Esophagus muscularis mucosa (tissue), 4 donors: ENCODE measurements at places on chromosomes 3 and 15. TPM values are rescaled to one million over a fixed set of nuclear protein-coding genes. Genes with fewer than 3 reads are reported as not detected.

DNA sequence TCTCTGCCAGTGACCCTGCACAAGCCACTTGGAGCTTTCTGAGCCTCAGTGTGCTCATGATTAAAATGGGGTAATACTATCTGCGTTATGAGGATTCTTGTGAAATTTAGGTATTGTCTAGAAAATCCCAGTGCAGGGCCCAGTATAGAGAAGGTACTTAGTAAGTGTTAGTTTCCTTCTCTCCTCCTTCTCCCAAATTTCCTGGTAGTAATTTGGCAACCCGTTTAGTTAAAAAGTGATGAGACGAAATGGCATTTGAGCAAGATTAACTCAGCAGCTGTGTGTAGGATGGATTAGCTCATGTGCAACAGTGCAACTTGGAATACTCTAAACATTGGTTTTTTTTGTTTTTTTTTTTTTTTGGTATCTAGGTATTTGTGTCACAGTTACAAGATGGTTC is 84.6 kb downstream of the SLCO3A1 start:
- H3K4me3 ChIP-seq, result no peak overlapping the region
- no peaks in the 10 kb centered on the region for H3K36me3 ChIP-seq
- H3K4me1 ChIP-seq, result peaks cover 41% of the 10 kb centered on the region
- H3K27ac ChIP-seq, result no peak overlapping the region
- H3K27me3 ChIP-seq, result no peaks in the 10 kb centered on the region

DNA sequence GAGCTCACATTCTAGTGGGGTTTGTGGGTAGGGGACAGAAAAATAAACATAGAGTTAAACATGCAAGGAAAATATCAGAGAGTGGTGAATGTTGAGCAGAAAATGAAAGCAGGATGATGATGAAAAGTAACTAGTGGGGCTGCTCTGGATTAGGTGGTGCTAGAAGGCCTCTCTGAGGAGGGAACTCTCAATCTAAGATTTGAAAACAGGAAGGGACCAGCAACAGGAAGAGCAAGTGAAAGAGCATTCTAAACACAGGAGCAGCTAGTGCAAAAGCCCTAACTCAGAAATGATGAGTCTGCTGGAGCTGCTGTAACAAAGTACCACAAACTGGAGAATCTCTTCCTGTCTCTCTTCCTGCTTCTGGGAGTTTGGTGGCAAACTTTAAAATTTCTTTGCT is 468.6 kb upstream of the AGTR1 start:
- no peaks in the 10 kb centered on the region for H3K36me3 ChIP-seq
- H3K4me1 ChIP-seq, result no peaks in the 10 kb centered on the region
- no peak overlapping the region for H3K27ac ChIP-seq
- H3K27me3 ChIP-seq, result no peaks in the 10 kb centered on the region

DNA sequence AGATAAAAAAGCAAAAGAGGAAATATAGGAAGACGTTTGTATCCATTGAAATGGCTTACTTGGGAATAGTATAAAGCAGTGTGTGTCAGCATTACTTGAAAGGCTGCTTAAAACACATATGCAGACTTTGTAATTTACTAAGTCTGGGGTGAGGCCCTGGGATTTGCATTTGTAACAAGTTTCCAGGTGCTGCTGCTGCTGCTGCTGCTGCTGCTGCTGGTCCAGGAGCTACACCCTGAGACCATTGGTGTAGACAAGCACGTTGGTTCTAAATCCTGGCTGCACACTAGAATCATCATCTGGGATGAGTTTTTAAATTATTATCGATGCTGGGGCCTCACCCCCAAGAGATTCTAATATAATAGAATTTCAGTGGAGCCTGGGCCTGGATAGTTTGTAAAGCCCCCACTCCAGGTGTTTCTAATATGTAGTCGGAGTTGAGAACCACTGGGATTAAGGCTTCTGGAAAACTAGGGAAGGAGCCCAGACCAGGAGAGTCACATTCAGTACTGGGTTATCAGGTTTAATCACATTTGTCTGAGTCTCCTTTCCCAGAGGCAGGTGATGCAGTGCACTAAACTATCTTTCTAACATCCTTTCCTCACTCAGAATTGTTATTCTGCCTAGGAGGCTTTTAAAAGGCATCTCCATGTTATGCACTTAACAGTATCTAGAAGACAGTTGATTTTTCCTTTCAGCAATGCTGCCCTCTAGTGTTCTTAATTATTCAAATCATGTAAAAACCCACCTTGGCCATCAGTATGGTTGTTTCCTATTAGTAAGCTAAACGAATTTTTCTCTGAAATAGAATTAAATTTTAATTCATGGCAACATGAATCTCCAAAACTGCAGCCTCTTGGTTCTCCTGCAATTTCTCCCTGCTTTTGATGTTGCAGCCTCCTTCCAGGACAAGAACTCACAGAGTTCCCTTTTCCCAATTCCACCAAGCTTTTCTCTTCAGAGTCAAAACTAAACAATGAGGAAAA is 45.4 kb downstream of the SSR3 start:
- H3K4me1 ChIP-seq, result peaks cover 4% of the 10 kb centered on the region
- no peak overlapping the region for H3K27ac ChIP-seq
- no peaks in the 10 kb centered on the region for H3K36me3 ChIP-seq
- H3K4me3 ChIP-seq, result no peak overlapping the region
- DNase-seq, result no peak

Gene TTLL13
- not detected for total RNA-seq

DNA sequence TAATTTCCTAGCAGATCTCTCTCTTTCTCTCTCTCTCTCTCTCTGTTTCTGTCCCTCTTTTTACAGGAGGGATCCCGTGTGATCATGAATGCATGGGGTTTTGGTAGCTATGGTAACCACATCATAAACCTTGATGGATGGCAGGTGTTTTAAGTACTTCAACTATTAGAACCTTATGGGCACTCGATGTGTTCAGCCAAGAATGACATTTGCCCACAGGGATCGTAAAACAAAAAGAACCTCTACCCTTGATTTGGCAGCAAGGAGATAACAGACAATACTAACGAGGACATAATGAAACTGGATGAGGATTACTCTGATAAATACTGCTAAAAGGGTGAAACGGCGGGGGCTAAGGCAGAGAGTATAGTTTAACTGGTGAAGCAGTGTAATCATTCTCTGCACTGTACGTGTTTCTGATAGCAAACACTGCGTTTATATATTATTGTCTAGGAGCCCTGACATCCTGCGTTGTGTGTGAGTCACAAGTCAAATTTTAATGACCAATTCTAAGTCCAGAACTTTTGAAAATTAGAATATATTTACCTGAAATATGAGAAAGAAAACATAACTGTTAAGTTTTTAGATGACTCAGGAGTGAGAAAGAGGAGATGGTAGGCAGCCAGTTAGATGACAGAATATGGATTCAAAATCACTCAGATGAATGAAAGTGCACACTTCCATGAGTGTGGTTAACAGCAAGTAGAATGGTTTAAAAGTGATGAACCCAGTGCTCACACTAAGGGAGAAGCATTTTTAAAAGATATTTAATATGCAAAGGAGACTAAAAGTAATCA is 80.3 kb downstream of the OTOL1 start:
- no peak overlapping the region for H3K27ac ChIP-seq
- no peak overlapping the region for H3K4me3 ChIP-seq
- no peaks in the 10 kb centered on the region for H3K36me3 ChIP-seq
- no peak for DNase-seq

Gene PP2D1
- not detected for total RNA-seq
